ENCODE measurements at places on chromosomes 7 and 10.

DNA sequence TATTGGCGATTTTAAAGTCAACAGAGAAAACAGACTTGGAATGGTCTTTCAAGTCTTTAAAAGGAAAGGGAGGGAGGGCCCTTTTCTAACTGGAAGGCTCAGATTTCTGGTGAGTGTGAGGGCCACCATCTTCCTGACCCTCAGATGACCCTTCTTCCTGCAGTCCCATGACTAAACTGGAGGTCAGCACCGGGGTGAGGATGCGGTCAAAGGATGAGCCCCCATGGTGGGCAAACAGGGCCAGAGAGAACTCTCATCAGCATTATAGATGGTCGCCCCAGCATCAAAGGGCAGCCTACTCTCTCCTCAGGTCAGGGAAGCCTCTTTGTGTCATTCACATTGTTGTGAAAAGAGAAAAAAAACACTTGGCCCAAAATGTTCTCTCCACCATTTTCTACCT is 219.2 kb downstream of the LRMDA start:
- DNase-seq, result no peak

DNA sequence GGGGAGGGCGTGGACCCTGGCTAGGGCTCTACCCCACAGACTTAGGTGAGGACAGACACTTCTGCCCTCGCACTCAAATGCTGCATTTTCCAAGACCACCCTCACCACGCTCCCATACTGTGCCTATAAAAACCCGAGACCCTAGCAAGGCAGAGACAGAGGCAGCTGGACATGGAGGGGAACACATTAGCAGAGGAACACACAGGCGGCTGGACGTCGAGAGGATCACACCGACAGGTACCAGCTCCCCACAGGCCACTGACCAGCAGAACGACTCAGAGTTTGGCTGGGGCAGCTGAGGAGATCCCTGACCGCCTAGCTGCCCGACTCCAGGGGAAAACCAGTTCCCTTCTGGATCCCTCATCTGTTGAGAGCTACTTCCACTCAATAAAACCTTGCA is 338.2 kb upstream of the SMIM30 start:
- DNase-seq, result no peak

DNA sequence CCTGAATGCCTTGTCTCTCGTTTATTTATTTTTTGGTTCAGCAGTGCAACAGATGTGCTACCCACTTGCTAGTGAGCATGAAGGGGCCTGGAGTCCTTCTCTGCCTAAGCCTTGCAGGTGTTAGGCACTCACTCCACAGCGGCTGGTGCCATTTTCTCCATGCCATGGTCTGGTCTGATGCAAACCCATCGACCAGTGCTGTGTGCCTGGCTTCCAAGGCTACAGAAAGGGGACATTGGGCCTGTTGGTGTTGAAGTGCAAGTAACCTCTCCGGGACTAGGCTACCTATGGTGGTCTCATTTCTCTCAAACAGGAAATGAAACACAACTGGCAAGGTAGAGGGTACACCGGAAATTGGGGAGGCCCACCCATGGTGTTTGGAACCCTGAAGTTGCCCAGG is 198.1 kb downstream of the ADARB2 start:
- no peak for DNase-seq

DNA sequence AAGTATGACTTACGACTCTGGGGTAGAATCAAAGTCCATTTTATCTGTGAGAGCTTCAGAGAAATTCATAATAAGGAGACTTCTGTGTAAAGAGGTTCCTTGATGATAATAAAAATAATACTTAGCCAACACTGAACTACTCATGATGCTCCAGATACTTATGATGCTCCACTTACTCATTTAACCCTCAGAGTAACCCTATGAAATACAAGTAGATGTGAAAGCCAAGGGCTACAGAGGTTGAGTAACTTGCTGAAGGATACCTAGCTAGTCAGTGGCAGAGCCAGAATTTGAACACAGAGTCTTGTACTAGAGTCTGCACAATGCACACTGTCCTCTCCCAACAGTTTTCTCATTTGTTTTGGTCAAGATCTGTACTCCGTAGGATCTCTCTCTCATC is 89.5 kb downstream of the HECW1 start:
- no peak for DNase-seq

DNA sequence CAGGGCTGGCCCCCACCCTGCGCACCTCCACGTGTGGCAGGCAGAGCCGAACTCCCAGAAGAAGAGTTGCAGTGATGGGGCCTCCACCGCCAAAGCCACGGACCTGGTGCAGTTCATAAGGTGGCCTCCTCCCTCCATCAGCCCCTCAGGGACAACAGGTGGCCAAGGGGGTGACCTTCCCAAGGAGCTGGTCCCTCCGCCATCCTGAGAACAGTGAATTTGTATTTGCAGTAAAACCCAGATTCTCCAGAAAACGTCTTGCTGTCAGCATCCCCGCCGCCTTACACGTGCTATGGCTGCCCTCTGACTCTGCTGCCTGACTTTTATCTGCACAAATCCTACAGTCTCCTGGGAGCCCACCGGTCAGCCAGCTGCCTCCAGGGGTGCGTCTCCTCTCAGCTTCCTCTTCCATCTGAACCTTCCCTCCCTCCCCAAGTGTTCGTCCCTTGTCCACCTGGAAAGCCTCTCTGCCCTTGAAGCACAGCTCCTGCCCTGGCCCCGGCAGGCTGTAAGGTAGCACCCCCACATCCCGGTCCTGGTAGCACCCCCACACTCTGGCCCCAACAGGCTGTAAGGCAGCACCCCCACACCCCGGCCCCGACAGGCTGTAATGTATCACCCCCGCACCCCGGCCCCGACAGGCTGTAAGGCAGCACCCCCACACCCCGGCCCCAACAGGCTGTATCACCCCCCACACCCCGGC is 311.8 kb downstream of the PTPRN2 start:
- DNase-seq, result no peak

DNA sequence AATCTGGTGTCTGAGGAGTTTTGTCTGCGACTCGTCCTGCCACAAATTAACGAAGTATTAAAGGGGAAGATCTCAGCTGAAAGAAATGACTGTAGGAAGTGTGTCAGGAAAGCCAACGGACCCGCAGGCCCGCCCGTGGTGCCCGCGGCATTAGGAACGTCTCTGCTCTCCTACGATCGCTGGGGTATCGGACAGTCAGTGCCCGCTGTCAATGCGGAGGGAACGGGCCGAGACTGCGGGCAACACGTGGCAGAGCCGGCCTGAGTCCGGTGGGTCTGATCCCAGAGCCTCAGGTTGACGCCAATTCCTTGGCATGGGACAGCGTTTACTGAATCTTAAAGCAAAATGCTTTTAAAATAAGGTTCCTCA is 128.7 kb downstream of the KBTBD2 start:
- DNase-seq, result no peak

DNA sequence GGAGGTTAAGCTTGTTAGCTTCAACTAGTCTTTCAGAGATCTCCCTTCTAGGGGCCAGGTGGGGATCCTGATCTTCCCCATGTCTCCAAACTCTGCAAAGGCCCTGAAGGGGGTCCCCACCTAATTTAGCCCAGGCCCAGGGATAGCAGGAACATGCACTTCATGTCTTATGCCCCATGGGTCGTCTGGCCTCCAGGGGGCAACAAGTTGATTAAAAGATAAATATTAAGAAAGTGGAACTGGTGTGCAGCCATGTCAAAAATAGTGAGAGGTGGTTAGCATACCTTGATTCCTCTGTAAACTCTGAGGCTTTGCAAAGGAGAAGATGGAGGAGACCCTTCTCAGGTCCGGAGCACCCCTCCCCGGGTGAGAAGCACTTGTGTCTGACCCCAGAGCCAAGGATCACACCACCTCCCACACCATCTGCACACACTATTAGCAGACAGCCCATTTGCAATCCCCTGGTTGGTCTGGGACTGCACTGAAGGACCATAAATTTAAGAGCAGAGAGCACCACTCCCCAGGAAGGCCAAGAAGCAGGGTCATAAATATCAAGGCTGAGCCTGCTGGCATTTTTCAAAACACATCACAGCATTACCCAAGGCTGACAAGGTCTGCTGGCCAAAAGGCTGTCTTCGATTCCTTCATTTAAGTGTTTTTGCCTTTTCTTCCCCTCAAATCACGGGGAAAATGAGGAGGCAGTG is 44.2 kb upstream of the LRRC18 start:
- no peak for DNase-seq

DNA sequence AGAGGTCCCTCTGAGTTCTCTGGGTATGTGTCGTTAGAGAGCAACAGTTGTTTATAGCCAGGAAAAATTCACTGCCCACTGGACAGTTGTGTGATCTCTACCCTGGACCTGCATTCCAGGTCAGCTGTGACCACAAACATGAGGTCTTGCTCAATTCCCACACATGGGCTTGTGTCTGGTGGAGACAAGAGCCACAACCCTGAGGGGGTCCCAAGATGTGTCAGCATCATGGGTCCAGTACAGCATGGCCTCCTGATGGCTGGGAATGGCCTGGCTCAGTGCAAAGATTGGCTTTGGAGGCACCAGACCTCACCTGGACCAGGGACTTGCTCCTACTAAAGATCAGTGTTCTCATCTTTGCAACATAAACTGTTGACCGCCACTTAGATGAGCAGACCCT is 751.6 kb downstream of the GRID1 start:
- no peak for DNase-seq

DNA sequence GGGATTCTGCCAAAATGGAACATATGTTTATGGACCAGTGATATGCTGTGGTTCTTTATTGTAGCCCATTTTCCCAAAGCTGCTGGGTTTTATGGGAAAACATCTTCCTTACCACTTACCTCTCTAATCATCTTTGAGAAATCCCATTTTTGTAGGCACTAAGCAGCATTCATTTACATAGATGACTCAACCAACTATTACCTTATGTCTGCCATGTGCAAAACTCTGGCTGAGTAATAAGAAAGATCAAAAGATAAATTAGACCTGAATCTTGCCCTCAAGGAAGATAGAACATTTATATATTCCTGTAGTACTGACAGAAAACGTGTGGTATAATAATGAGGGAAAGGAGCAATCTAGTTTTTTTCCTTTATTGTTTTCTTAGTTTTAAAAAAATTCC is 24.3 kb downstream of the CBLL1 start:
- no peak for DNase-seq

DNA sequence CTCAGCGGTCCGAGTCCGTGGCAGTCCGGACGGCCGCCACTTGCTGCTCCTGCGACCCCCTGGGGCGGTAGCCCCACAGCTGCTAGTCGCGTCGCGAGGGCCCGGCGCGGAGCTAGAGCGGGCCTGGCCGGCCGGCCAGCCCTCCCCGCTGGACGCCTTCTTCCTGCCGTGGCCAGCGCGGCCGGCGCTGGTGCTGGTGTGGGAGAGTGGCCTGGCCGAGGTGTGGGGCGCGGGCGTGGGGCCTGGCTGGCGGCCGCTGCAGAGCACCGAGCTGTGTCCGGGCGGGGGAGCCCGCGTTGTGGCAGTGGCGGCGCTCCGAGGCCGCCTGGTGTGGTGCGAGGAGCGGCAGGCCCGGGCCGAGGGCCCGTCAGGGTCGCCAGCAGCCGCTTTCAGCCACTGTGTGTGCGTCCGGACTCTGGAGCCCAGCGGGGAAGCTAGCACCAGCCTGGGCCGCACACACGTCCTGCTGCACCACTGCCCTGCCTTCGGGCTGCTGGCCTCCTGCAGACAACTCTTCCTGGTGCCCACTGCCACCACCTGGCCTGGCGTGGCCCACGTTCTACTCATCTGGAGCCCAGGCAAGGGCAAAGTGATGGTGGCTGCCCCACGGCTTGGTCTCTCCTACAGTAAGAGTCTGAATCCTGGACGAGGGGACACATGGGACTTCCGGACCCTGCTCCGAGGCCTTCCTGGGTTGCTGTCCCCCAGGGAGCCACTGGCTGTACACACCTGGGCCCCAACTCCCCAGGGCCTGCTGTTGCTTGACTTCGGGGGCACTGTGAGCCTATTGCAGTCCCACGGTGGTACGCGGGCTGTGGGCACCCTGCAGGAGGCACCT is 631 bp downstream of the HPS6 start:
- no peak for DNase-seq

DNA sequence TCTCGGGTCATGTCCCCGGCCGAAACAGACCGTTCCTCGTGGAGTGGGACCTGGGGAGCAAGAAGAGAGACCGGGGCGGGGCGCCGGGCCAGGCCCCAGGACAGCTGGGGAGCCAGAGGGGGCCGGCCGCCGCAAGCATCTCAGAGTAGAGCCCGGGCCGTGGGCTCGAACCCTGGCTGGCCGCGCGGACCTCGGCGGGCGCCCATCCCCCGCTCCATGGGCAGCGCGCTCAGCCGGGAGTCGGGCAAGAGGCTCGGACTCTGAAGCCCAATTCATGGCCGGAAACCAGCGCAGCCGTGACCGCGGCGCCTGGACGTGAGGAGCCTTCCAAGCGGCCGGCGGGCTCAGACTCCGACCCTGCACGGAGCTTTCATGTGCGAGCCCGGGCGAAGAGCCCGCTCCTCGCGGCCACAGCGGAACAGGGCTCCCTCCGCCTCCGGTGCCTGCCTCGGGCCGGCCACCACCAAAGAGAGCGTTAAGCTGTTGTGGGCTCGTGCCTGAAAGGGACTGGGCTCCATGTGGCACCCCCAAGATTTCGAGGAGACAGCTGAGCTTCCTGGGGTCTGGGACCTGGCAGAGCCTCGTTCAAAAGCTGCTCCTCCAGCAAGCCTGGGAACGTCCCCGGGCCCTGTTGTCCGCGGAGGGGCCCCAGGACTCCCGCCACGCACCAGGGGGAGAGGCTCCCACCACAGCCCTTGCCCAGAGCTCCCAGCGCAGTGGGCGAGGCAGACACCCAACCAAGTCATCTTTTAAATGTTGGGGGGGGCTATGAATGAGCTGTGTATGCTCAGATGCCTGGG is 757 bp upstream of the GRID1 start:
- no peak for DNase-seq

- DNase-seq, result no peak
These were observed 35.1 kb downstream of the GUSB start for GRCh38 chr7:65946904-65947303.

DNA sequence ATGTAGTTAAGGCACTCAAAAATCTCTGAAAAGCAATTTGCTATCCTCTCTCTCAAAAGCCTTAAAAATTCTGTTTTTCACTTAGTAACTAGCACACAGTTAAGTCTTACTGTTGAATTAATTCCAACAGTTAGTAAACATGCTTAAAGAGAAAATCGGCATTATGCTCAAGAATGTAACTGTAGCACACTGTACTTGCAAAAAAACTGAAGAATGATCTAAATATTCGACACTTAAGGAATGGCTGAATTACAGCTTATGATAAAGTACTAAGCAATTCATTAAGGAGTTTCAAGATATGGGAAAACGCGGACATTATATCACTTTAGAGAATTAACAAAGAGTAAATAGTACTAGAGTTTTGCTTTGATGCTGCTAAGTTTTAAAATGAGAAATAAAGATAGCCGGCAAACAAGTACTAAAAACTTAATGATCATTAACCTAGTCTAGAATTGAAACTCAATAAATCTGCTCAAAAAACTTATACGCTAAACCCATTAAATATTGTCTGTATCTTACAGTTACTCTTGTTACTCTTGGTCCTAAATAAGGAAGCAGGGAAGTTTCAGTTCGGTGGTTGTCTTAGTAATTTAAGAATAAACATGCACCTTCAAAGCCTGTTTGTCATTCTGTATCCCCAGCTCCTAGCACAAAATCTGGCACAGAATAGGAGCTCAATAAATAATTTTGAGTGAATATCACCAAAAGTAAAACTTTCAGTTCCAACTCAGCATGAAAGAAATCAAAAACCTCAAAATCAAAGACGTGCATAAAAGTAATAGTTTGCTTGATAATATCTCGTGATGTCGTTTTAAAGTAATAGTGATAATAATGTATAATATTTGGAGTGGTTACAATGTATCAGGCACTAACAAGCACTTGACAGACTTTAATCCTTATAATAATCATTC is 1.2 kb downstream of the TRDMT1 start:
- no peak for DNase-seq

Data from activated CD4-positive, alpha-beta T cell treated with anti-CD3 and anti-CD28 coated beads for 1 hour (primary cell).